Upper lobe of right lung (tissue), 1 donor: ENCODE measurements at places on chromosomes 6 and 20. TPM values are rescaled to one million over a fixed set of nuclear protein-coding genes. Genes with fewer than 3 reads are reported as not detected.
A peak's percentile ranks its signal among the peaks of the same experiment; 100 is the strongest.

- no peaks in the 10 kb centered on the region for H3K4me1 ChIP-seq
- DNase-seq: no peak
- H3K27me3 ChIP-seq: no peaks in the 10 kb centered on the region
- no peak overlapping the region for H3K4me3 ChIP-seq
- H3K27ac ChIP-seq: no peak overlapping the region
Observed at GRCh38 chr6:44361947-44362346, 19.5 kb downstream of the SPATS1 start.

GRCh38 chr6:74879234-74879633 is 326.6 kb downstream of the COL12A1 start:
- no peaks in the 10 kb centered on the region for H3K36me3 ChIP-seq
- no peak overlapping the region for H3K27ac ChIP-seq
- DNase-seq: no peak
- H3K4me3 ChIP-seq: no peak overlapping the region
- no peaks in the 10 kb centered on the region for H3K27me3 ChIP-seq

GRCh38 chr20:63223121-63223825 is 7.3 kb upstream of the YTHDF1 start:
- peaks cover 10% of the 10 kb centered on the region for H3K27me3 ChIP-seq
- H3K4me1 ChIP-seq: no peaks in the 10 kb centered on the region
- no peaks in the 10 kb centered on the region for H3K36me3 ChIP-seq
- H3K27ac ChIP-seq: no peak overlapping the region
- H3K4me3 ChIP-seq: no peak overlapping the region

DNA sequence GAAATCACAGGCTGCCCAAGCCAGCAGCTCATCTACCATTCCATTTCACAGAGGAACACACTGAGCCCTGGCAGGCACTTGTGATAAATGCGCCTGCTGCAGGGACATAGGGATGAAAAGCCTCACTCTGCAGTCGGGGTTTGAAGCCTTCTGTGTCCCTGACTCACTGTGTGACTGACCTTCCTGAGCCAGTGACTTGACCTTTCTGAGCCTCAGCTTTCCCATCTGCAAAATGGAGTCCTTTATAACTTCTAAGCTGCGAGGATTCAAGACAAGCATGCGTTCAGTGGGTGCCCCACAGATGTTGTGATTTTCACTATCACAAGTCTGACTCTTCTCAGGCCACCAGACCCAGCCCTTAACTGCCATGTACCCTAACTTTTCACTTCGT is 5.5 kb downstream of the TGM2 start:
- H3K4me3 ChIP-seq: peak overlapping the region; percentile 16
- H3K36me3 ChIP-seq: peaks cover 58% of the 10 kb centered on the region
- H3K27ac ChIP-seq: peak overlapping the region; percentile 78

The TRMT11 gene
- 17.7 TPM for total RNA-seq
